ENCODE measurements at places on chromosomes 13 and 19. TPM values are rescaled to one million over a fixed set of nuclear protein-coding genes. Genes with fewer than 3 reads are reported as not detected.

Gene CCDC106
- 26.7 TPM for polyA plus RNA-seq

Gene RNF225
- not detected for polyA plus RNA-seq

Gene FBXO17
- polyA plus RNA-seq = 65.0 TPM

Gene AXL
- 31.7 TPM for polyA plus RNA-seq

Gene MYPOP
- polyA plus RNA-seq = 4.6 TPM

Gene CYP2B6
- 2.3 TPM for polyA plus RNA-seq

Gene OR7C1
- polyA plus RNA-seq = 0.17 TPM

Gene PRSS57
- 0.35 TPM for polyA plus RNA-seq

Gene PRODH2
- polyA plus RNA-seq = 24.6 TPM

Gene CDX2
- not detected for polyA plus RNA-seq

Gene RNF113B
- polyA plus RNA-seq = not detected

GRCh38 chr13:25231517-25231916 is 55.8 kb downstream of the MTMR6 start:
- no peak for DNase-seq

GRCh38 chr19:6030214-6030507 is 52.2 kb upstream of the RANBP3 start:
- DNase-seq = no peak

- DNase-seq = no peak
Measured at GRCh38 chr13:76527041-76527440, 359.2 kb downstream of the KCTD12 start.

- no peak for DNase-seq
Measured at GRCh38 chr13:84491952-84492351, 609.7 kb upstream of the SLITRK1 start.

DNA sequence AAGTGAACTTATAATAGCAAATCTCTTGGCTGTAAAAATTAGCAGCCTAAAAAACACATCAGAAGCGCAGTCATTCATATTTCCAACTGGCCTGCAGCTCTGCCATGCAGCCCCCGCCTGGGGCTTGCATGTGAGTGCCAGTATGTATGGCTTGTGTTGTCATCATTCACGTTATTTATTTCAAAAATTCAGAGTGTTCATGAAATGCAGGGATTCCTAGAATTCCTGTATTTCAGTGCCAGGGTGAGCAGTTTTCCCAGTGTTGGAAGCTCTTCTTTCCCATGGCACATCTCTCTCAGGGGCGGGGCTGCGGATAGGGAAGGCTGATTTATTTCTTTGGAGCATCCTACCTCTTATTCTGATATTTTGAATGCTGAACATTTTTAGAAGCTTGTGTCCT is 234.6 kb downstream of the FGF9 start:
- no peak for DNase-seq

GRCh38 chr19:32861596-32861995 is 8.0 kb downstream of the SLC7A9 start:
- DNase-seq = no peak

GRCh38 chr19:32350471-32350865 is 5.1 kb downstream of the ZNF507 start:
- DNase-seq = no peak

DNA sequence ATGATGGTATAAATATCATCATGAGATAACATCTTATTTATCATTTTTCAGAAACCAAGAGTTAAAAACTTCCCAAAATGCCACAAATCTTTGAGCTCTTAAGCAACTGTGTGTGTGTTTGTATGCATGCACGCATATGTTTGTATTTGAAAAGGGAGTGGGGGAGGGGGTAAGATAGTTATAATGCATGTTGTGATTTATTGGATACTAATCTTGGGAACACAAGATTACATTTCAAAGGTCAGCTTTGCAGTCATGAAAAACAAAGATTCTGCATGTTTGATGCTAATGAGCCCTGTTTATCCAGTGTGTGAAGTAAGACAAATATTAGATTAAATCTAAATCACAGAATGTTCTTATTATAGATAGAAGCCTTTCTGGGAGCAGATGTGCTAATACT is 355.9 kb downstream of the DCT start:
- DNase-seq = no peak

GRCh38 chr19:39795001-39795400 is 16.3 kb downstream of the LEUTX start:
- no peak for DNase-seq

- DNase-seq = no peak
Measured at GRCh38 chr19:5811117-5811516, 6.2 kb downstream of the NRTN start.

DNA sequence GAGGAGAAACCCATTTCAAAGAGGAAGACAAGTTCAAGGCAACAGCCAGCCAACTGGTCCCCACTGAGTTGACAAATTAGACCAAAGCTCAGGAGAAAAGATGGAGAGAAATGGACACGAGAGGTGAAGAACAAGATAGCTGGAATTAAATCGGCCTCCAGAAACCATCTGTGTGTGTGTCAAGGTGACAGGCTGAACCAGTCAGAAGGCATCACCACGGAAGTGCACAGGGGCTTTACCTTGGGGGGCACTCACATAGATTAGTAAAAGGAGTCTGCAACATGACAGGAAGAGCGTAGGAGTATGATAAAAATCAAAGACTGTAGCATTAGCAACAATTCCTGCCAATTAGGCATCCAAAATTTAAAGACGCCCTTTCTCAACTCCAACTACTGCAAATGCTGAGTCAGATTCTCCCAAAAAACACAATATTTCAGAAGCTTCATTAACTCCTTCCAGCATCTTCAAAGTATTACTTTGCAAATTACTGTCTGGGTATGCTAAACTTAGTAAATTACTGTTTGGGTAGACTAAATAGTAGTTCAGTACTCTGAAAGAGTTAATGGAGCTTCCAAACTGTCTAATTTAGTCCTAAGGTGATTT is 66.2 kb downstream of the FOXO1 start:
- DNase-seq = no peak

- no peak for DNase-seq
Measured at GRCh38 chr13:28705461-28706083, 13.2 kb downstream of the SLC46A3 start.

GRCh38 chr13:32904266-32904665 is 112.0 kb upstream of the KL start:
- no peak for DNase-seq

DNA sequence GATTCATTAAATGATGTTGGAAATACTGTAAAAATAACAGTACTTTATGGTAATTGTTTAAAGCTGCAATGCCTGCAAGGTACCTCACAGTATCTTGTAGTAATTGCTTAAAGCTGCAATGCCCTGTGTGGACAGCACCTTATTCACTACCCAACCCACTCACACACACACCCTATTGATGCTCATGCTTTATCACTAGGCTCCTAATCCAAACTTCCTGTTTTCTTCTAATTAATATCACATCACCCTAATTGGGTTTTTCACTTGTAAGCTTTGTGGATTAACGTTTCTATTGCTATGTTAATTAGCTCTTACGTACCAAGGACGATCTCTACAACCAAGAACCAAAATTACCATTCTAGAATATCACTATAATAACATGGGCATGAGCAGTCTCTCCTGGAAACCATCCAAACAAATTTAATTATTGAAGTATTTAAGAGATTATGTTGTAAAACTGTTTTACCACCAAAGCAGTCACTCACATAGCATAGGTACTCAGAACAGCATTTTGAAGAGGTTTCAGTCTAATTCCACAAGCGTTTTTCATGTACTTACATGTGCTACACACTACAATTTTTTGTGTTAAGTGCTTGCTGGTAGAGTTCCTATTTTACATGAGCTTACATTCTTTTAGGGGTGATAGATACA is 303.8 kb downstream of the PCDH9 start:
- DNase-seq = no peak

GRCh38 chr13:39405596-39406205 is 197.3 kb downstream of the LHFPL6 start:
- DNase-seq = no peak

DNA sequence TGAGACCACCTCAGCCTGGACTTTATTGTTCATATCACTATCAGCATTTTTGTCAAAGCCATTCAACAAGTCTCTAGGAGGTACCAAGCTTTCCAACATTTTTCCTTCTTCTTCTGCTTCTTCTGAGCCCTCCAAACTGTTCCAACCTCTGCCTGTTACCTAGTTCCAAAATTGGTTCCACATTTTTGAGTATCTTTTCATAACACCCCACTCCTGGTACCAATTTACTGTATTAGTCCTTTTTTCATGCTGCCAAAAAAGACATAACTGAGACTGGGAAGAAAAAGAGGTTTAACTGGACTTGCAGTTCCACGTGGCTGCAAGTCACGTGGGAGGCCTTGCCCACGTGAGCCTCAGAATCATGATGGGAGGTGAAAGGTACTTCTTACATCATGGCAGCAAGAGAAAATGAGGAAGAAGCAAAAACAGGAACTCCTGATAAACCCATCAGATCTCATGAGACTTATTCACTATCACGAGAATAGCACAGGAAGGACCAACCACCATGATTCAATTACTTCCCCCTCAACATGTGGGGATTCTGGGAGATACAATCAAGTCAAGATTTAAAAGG is 215.1 kb downstream of the PCDH17 start:
- DNase-seq = no peak

GRCh38 chr19:7795555-7796161 is 32.6 kb downstream of the CLEC4M start:
- no peak for DNase-seq

GRCh38 chr13:30431269-30431940 is 9.1 kb downstream of the UBE2L5 start:
- no peak for DNase-seq

GRCh38 chr13:40194224-40194806 is 472.1 kb downstream of the FOXO1 start:
- DNase-seq = no peak

DNA sequence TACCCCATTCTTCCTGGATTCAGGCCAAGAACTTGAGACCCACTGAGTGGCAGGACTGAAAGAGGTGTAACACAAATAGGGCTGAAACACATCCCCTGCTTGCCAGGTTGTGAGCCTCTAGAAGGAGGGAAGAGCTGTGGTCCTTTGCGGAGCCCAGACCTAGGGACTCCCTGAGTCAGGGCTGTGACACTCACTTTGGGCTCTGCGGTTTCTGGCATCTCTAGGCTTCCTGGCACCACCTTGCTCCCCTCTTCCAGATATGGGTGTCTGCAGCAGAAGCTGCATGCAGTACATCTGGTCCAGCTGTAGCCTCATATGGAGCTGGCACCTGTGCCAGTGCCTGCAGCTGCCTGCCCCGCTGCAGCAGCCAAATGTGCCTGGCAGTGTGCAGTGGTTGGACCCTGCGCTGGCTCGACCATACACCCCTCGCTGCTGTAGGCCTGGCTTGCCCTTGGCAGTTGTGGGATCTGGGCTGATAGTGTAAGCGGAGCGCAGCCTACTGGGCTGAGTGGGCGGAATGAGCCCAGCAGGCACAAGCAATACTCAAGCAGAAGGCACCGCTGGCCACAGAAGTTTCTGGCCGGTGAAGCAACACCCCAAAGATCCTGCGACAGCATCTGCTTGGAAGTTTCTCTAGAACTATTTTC is 290.4 kb downstream of the SLITRK6 start:
- DNase-seq = no peak

DNA sequence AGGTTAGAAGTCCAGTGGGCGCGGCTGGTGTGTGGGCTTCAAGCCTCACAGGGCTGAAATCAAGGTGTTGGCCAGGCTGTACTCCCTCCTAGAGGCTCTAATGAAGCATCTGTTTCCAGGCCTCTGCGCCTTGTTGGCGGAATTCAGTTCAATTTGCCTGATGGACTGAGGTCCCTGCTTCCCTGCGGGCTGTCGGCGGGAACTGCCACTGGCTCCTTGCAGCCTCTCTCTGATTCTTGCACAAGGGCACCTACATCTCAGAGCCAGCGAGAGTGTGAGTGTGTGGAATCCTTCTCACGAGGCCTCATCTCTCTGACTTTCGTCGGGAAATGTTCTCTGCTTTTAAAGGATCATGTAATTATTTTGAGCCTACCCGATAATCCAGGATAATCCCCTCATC is 128.6 kb downstream of the DLEU7 start:
- DNase-seq = no peak

GRCh38 chr13:69028936-69029335 is 1078.7 kb upstream of the ATXN8OS start:
- DNase-seq = no peak

- DNase-seq = no peak
Measured at GRCh38 chr19:2252797-2253105, 3.5 kb downstream of the JSRP1 start.

GRCh38 chr13:113176280-113176679 is 17.8 kb downstream of the PROZ start:
- DNase-seq = no peak

GRCh38 chr13:72820156-72820897 is 38.4 kb downstream of the PIBF1 start:
- no peak for DNase-seq

- peak; percentile 39 for DNase-seq
Measured at GRCh38 chr19:31943191-31943661, 402.2 kb upstream of the ZNF507 start.

- no peak for DNase-seq
Measured at GRCh38 chr19:6012426-6013170, 34.7 kb upstream of the RANBP3 start.

DNA sequence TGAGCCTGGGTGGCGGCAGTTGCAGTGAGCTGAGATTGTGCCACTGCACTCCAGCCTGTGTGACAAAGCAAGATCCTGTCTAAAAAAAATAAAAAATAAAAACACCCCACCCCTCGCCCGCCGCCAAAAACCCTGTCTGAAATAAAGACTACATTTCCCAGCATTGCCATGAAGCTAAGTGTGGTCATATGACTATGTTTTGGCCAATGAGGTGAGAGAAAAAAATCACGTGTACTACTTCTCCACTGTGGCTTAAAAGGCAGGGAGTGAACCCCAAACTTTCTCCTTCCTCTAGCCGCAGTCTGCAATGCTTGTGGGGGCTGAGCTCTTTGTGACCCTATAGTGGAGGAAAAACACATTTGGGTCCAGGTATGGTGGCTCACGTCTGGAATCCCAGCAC is 54.9 kb downstream of the COLGALT1 start:
- DNase-seq = no peak

DNA sequence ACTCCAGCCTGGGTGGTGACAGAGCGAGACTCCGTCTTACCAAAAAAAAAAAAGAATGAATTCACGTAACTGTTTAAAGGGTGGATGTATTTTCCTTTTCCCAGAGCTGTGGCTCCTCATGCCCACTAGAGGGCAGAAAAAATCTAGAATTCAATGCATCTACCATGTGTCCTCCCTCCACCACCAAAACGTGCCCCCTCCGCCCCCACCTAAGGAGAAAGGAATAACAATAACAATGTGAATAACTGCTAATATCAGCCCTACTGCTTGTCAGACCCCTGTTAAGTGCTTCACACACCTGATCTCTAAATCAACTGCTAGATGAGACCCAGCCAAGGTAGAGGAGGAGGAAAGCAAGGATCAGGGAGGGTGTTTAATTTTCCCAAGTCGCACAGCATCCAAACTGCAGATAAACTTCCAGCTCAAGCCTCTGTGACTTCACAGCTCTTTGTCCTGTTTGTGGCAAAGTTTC is 20.2 kb upstream of the PNMA8B start:
- no peak for DNase-seq

Measured in right renal pelvis (tissue), 4 donors.